T-helper 22 cell (primary cell): ENCODE measurements at places on chromosomes 11 and 22.

GRCh38 chr11:122785031-122785541, 53.2 kb upstream of the CRTAM start:
- DNase-seq, result no peak

GRCh38 chr11:8671651-8672062, 10.8 kb downstream of the TRIM66 start:
- DNase-seq, result no peak

DNA sequence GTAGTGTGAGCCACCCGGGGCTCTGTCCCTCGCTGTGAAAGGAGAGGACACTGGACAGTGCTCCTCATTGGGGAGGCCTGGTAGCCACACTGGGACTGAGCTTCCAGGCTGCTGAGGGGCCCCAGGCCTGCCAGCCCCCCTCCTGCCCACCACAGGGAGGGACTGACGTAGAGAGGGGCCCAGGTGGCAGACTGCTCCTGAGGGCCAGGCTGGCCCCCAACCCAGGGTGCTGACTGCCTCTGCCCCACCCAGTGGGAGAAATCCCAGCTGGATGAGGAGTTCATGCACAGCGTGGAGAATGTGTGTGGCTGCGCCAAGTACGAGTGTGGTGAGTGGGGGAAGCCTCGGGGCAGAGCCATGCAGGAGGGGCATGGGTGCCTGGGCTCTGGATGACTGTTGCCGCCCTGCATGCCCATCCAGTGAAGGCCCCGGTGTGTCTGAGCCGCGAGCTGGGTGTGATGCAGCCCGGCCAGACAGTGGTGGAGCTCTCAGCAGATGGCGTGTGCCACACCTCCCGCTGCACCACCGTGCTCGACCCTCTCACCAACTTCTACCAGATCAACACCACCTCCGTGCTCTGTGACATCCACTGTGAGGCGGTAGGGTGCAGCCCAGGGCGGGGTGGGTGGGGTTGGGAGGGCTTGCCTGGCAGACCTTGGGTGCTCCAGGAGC, 78.7 kb upstream of the MYOD1 start:
- DNase-seq, result no peak

DNA sequence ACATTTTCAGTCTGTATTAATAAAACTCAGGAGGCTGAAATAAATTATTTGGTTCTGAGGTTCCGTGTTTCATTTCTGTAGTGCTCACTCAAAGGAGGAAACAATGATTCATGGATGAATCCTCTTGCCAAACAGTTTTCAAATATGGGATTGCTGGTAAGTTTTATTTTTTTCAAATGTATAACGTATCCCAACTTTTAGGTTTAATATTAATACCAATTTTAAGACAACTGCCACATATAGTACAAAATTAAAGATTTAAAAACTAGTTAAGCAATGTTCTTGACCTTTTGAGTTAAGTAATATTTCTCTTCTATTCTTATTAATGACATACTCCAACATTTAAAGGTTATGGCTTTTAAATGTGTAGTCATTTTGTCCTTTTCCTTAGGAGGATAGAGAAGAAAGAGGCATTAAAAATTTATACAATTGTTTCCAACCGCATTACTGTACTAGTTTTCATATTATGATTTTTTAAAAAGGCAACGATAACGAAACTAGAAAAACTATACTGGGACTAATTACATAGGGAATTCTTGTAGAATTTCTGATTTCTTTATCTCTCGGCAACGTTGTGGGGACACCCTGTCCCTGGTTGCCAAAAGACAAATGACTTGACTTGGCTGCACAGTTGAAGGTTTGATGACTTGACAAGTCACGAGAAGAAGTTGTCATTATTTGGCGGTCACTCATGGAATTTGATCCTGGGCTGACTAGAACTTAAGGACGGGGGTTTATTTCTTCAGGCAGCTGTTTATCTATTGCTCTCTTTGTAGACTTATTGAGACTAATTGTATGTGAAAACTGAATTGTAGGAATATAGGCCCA, 69.1 kb upstream of the ADSL start:
- no peak for DNase-seq
